ENCODE measurements at places on chromosomes 5 and 9.

DNA sequence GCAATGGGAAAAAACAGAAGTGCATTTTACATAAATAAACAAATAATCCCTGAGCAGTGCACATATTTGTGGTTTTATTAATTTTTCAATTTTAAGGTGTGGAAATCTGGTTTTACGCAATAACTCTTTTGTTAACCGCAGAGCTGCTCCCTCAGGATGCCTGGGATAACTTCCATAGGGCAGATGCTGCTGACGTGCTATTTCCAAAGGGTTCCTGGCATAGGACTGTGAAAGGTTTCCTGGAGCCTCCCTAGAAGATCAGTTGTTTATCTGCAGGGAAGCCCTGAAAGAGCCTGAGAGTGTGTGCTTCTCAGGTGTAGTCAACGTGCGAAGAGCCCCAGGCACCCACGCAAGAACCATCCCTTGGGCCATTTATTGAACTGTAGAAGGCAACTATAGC, 443.5 kb downstream of the PLK2 start:
- DNase-seq, result no peak

GRCh38 chr5:115262011-115262320, 711 bp downstream of the PGGT1B start:
- peak; percentile 42 for DNase-seq

- DNase-seq, result no peak
Measured at GRCh38 chr9:84207491-84207951, 133.0 kb downstream of the SLC28A3 start.

DNA sequence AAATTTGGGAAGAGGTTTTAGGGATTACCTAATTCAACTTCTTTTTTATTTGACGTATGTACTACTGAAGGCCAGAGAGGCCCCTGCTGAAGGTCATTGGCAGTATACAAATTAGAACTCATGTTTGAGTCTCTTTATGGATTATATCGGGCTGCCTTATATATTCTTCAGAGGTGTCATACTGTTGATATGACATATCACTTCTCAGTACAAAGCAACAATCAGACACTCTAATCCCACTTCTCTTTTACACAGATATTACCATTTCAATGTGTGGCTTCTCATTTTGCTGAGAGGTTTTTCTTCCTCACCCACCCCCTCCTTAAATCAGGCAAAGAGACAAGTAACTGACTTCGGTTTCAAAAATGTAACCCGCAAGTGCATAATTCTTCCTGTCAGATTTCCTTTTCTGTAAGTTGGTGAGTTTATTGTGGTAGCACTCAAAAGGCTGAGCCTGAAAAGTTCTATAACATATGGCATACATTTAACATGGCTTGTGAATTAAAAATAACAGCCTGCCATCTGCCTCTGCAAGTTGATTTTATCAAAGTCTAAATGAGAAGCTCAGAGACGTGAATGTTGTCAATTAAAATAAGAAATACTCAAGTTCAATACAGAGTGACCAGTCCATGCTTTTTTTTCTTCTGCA, 163.6 kb upstream of the RORB start:
- no peak for DNase-seq

- no peak for DNase-seq
Measured at GRCh38 chr5:109030360-109031143, 282.9 kb downstream of the FER start.

DNA sequence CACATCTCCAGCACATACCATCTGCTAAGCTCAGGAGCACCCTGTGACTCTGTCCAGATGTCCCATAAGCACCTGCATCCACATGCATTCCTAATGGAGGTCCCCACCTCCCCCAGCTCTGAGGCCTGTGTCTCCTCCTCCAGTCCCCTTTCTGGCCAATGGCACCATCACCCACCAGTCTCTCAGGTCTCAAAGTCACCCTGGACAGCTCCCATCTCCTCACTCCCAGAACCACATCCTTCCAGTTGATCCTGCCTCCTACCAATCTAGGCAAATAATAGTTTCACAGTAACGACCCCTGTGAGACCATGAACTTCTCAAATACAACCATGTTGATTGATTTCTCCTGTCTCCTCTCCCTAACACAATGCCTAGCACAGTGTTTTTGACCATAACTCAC, 40.1 kb downstream of the GGTA1 start:
- DNase-seq, result no peak

DNA sequence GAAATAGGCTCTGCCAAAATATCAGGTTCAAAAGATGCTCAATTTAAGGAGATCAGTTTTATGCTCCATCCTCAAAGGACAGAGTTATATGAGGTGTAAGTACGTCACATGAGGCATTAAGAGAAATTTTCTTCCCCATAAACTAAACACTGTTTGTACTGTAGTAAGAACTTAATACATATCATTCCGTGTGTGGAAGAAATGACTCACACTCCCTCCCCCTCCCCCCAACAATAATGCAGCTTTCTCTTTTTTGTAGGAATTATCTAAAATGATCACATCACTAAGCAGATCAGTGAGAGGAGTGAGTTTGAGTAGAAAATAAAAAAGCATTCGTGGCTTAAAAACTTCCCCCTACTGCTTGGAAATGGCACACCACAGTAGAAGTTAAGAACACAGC, 2.2 kb downstream of the CDH12 start:
- no peak for DNase-seq

DNA sequence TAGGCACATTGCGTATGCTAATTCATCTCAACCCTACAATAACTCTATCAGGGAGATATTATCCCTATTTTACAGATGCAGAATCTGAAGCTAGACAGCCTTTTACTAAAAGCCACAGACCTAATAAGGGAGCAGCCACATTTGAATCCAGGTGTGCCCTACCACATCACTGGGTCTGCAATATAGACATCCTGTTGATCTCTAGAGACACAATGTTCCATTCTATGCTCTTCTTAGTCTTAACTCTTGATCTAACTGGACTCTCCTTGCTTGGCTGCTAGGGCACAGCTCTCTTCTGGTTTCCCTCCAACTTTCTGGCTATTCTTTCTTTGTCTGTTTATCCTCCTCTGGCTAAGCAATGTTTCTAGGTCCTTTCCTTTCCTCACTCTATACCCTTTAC, 1.4 kb upstream of the SPATA6L start:
- DNase-seq, result no peak

- DNase-seq, result peak; percentile 68
Measured at GRCh38 chr9:130117816-130118632, 54.2 kb upstream of the NCS1 start.

DNA sequence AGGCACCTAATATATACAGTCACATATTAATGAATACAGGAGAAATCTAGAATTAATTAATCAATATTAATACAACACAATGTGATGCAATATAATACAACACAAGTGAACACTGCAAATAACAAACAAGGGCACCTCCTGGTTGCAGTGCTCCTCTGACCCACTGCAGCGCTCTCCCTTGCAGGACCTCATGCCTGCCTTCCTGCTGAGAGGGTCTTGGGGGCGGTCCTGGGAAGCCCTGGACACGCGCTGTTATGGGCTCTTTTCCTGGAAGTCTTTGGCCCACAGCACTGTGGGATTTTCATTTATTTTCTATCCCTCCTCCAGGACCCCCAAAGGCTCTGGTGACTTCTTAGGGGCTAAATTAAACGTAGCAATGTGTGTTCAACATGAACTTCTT, 485.8 kb downstream of the IRX1 start:
- DNase-seq, result no peak

- peak; percentile 13 for DNase-seq
Measured at GRCh38 chr9:122334916-122335315, 35.9 kb upstream of the PTGS1 start.

GRCh38 chr9:93379051-93379450, 72.4 kb upstream of the FAM120A start:
- DNase-seq, result peak; percentile 9

GRCh38 chr5:124372457-124372856, 374.0 kb downstream of the ZNF608 start:
- no peak for DNase-seq

- no peak for DNase-seq
Measured at GRCh38 chr5:15263406-15263805, 236.6 kb upstream of the FBXL7 start.

- DNase-seq, result no peak
Measured at GRCh38 chr5:6287176-6287575, 91.2 kb downstream of the MED10 start.

DNA sequence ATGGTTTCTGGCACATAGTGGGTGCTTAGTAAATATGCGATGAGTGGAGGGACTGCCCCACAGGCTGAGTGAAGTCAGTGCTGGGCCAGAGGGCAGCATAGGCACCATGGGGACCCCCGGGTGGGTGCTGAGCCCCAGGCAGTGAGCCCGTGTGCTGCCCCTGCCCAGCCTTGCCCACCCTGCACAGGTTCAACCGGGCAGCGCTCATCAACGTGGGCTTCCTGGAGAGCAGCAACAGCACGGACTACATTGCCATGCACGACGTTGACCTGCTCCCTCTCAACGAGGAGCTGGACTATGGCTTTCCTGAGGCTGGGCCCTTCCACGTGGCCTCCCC, 7.2 kb downstream of the B4GALT7 start:
- no peak for DNase-seq

DNA sequence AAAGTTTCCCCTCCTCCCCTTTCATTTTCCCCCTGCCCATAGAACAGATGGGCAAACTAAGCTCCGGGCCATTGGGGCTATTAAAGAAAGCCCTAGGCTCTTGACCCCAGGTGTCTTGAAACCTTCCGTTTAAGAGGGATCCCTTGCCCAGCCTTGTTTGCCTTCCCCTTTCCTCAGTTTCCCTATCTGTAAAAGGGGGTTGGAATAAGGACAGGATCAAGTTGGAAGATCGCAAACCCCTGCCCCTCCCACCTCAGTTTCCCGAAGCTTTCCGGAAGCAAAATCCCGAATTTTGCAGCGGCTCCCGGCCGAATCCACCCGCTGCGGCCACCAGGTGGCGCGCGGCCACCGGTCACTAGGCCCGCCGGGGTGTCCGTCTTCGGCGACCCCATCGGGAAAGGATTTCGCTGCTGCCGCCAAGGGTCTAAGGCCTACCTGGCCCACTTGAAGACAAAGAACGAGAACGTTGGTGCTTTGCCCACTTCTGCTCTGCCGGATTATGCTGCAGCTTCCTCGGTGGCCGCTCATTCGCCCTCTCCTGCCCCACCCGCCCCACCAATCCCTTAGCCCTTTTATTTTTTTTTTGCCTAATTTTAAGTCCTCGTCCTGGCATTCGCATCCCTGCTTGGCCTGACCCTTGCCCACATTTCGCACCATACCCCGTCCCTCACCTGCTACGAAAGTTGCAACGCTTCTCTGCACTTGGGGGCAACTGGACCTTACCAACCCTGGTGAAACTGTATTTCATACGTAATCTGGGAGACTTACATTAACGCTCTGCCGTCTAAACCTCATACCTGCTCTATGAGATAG, 962 bp upstream of the NR6A1 start:
- DNase-seq, result peak; percentile 79

GRCh38 chr5:97480313-97480712, 297.3 kb upstream of the RIOK2 start:
- no peak for DNase-seq

DNA sequence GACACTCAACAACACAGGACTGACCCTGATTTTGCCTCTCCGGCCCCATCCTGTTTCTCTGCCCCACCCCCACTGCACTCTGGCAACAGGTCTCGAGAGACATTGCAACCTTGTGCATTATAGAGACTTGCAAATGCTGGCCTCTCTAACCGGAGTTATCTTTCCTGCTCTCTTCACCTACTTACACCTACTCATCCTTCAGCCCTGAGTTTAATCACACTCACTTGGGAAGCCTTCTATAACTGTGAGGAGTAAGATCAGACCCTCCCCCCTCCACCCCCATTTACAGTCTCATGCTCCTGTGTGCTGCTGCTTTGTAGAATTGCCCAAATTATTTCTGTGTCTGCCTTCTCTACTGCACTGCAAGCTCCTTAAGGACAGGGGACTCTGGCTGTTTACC, 42.8 kb downstream of the WWC1 start:
- DNase-seq, result no peak

DNA sequence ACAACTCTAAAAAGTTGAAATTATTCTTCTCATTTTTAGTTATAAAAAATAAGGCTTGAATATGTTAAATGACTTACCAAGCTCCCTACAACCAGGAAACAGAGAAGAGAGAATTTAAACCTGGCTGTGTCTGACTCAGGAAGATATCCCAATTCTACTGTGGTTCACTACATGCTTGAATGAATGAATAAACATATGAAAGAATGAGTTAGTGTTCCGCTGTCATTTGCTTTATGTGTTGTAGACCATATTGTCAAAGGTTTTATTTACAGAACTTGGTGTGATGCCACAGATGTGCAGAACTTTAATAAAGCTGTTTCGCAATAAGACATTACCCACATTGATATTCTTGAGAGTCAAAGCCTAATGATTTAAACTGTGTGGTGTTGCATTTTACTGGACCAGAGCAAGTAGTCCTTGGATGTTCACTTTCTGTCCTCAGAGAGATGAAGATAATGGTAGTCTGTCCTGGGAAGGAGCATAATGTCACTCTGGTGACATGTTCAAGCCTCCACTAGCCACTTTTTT, 313.2 kb downstream of the TRIM32 start:
- DNase-seq, result no peak

- DNase-seq, result no peak
Measured at GRCh38 chr9:90432951-90433350, 209.7 kb downstream of the DIRAS2 start.

GRCh38 chr5:36638056-36638455, 31.6 kb downstream of the SLC1A3 start:
- no peak for DNase-seq

- no peak for DNase-seq
Measured at GRCh38 chr9:100640447-100641050, 62.7 kb downstream of the CAVIN4 start.

DNA sequence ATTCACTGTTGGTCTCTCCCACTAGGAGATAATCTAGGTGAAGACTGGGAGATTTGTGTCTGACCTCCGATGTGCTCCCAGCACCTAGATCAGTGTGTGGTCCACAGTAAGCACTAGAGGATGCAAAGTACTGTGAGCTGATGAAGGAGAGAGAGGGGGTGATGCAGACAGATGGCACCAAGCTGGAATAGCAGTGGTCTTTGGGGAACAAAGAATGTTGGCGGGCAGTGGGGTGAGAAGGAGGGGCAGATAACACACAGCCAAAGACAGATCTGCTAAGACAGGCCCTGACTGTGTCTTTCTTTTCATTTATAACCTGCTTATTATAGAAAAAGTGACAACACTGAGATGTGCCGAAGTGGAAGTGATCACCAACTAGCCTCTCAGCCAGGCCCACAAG, 37.5 kb downstream of the ERGIC1 start:
- DNase-seq, result no peak

- DNase-seq, result no peak
Measured at GRCh38 chr5:150579462-150580400, 60.7 kb upstream of the SYNPO start.

GRCh38 chr5:125278711-125279110, 532.3 kb upstream of the ZNF608 start:
- DNase-seq, result no peak

GRCh38 chr5:181224390-181225229, 1.5 kb downstream of the TRIM41 start:
- DNase-seq, result no peak

Data from ELR (cell line).